ENCODE measurements at places on chromosomes 16 and 17.

DNA sequence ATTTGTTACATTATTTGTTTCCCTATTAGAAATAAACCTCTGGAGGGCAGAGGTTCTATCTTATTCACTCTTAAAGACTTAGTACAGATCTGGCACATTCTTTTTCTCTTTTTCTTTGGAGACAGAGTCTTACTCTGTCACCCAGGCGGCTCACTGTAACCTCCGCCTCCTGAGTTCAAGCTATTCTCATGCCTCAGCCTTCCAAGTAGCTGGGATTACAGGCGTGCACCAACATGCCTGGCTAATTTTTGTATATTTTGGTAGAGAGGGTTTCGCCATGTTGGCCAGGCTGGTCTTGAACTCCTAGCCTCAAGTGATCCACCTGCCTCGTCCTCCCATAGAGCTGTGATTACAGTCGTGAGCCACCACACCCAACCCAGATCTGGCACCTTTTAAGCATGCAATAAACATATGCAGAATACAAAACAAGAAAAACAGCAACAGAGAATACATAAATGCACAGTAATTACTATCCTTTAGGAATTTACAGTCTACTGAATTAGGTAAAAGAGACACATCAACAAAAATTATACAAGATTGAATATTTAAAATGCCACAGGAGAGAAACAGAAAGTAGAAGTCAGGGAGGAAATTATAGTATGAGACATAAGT, 52.1 kb downstream of the GPATCH8 start:
- DNase-seq, result no peak

DNA sequence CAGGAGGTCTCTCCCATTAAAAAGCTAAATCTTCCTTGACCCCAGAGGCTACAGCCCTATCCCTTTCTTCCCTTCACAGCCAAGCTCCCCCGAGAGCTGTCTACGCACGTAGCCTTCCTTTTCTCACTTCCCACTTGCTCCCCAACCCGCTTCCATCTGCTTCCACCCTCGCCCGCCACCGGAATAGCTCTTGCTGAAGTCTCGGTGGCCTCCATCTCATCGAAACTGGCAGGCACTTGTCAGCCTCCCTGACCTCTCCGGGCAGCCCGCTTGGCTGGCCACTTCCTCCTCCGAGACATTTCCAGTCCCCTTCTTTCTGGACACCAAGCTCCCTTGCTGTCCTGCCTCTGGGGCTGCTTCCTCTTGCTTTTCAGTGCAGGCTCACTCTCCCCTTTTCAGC, 10.7 kb upstream of the EPOP start:
- DNase-seq, result no peak

DNA sequence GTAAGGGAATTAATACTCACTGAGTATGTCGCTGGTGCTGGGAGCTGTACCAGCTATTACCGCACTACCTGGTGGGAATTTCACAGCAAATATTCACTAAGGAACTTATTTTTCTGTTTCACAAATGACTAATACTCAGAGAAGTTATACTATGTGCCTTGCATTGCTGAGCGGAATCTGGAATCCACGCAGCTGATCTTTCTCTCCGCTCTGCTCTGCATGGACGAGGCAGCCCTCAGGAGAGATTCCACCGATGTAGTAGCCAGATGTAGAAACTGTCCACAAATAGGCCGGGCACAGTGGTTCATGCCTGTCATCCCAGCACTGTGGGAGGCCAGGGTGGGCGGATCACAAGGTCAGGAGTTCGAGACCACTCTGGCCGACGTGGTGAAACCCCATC, 17.1 kb downstream of the NME3 start:
- no peak for DNase-seq

DNA sequence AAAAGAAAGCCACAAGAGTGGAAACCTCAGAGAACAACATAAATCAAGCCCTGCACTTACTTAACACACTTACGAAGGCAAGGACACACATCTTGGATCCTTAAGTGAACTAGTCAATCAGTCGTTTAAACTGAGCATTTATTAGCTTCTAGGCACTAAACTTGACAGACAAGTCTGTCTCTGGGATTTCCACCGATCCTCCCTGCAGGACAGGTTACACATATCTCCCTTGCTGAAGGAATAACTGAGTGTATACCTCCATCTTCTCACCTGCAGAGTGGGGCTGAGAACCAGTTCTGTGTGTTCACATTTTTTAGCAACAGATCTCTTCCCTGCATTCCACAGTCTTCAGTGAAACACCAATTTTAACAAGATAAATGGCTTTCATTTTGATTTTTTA, 8.9 kb downstream of the GP2 start:
- no peak for DNase-seq

GRCh38 chr17:29004081-29004692, 1.6 kb downstream of the SEZ6 start:
- no peak for DNase-seq
